CD4-positive, alpha-beta memory T cell (primary cell): ENCODE measurements at places on chromosomes 7 and 10.

GRCh38 chr10:72016608-72017300 lies 52.6 kb downstream of the CHST3 start:
- DNase-seq: no peak

GRCh38 chr10:106360870-106361269 lies 803.6 kb downstream of the SORCS1 start:
- no peak for DNase-seq

- DNase-seq: no peak
Measured at GRCh38 chr7:120862987-120863590, 5.1 kb upstream of the TSPAN12 start.

GRCh38 chr7:147774461-147774860 lies 816.1 kb upstream of the C7orf33 start:
- no peak for DNase-seq

DNA sequence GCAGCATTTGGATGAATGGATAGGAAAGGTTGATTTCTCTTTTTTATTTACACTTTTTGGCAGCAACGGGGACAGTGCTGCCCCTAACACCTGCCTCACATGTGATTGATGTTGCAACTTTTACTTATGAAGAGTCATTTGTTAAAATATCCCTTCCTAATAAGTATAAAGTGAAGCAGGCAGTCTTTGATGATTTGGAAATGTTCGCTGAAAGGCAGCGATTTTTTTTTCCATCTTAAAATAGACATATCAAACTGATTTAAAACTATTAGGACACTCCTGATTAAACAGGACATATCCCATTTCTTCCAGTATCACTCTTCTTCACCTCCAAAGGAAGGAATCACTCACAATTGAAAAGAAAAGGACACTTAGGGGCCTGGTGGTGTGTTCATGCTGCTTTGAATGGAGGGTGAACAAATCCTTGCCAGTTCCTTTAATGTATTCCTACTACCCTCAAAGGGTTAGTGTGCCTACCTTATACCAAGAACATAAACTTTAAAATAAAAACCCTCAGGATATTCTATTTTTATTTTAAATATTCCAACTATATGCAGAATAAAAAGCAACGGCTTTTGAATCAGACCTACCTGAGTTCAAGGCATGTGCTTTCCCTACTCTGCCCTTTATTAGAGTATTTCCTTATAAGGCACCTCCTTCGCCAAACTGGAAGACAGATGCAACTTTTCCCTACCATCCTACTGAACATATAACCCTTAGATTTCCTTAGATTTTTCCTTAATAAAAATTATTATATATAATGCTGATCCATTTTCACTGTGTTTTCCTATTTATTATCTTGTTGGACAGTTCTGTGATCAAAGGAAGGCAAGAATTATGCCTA lies 1.1 kb downstream of the ADK start:
- DNase-seq: no peak

GRCh38 chr10:82953909-82954308 lies 1078.9 kb downstream of the NRG3 start:
- DNase-seq: no peak

GRCh38 chr10:24035761-24036160 lies 173.2 kb upstream of the KIAA1217 start:
- no peak for DNase-seq

GRCh38 chr7:11181590-11181989 lies 207.9 kb downstream of the PHF14 start:
- DNase-seq: no peak

GRCh38 chr10:87626422-87626892 lies 33.2 kb upstream of the PAPSS2 start:
- DNase-seq: no peak

DNA sequence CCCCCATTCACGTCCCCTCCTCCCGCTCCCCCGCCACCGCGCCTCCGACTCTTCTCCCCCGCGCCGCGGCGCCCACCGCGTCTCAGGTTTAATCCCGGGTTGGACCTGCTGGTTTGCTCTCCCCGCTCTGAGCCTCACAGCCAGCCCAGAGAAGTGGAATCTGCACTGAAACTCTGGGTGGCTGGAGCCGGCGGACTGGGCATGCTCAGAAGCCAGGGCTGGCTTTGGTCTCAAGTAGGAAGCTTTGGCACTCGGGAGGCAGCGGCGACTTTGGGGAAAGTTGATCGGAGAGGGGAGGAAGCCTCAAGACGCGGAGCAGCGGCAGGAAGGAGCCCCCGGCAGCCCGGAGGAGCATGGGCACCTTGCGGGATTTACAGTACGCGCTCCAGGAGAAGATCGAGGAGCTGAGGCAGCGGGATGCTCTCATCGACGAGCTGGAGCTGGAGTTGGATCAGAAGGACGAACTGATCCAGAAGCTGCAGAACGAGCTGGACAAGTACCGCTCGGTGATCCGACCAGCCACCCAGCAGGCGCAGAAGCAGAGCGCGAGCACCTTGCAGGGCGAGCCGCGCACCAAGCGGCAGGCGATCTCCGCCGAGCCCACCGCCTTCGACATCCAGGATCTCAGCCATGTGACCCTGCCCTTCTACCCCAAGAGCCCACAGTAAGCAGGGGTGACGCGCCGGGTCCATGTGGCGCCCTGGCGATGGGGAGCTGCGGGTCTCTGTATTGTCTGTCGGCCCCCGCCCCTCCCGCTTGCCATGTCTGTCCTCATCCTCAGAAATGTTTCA lies at the start of gene PRKG1:
Gene PRKG1 (plus strand): TSS at position 250 of the 791 bp plus-strand sequence.
- DNase-seq: no peak

DNA sequence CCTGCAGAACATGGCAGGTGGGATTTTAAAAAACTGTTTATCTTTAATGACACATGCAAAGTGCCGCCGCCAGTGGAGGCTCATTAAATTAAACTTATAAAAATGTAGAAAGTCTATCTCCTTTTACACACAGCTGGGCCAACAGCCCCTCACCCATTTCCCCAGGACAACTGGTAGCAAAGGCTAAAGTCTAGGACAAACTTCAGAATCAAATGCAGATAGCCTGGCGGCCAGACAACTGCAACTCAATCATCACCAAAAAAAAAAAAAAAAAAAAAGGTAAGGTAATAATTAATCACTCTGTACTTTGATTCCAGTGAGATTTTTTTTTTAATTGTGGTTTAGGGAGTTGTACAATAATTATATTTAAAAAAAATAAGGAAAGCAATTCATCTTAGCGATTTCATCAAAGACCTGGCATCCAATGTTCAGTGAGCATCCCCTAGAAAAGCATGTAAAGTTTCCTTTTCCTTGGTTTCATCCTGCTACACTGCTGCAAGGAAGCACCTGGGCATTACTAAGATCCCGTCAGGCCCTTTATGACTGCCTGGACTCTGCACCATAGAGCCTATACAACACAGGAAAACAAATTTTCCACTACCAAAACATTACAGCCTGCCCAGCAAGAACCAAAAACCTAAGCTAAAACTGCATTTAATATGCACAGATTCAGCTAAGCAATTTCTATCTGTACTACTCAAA lies 98.5 kb downstream of the GRB10 start:
- no peak for DNase-seq

DNA sequence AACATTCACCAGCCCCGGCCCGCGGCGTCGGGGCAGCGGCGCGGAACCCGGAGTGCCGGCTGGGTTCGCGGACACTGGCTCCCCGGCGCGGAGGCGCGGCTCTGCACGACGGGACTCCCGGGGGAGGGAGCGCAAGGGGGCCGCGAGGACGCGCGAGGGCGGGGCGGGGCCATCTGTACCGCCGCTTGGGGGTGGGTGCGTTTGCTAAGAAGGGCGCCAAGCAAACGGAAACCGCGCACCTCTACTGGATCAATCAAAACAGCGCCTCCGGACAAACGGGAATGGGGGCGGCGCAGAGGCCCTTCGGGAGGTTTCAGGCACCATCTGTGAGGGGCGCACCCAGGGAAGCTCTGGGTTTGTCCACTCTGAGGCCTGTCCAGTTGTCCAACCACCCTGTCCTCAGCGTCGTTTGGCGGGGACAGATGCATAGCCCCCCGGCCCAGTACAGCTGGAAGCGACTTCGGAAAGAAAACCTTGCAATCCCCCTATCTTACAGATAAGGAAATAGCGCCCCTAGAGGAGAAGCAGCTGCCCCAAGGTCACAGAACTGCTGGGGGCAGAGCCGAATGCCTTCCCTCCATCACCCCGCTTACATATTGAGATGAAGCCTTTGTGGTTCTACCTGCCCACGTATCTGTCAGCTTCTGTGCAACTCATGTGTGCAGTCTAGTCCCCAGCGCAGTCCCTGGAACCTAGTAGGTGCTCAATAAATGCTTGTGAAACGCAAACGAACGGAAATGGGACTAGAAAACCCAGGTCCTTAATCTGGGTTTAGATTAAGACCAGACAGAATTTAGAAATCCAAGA lies 10.7 kb upstream of the SLIT1 start:
- DNase-seq: peak; percentile 66

GRCh38 chr7:137882261-137882668 lies 35.5 kb upstream of the DGKI start:
- no peak for DNase-seq

- DNase-seq: no peak
Measured at GRCh38 chr10:4046030-4046429, 261.0 kb upstream of the KLF6 start.

DNA sequence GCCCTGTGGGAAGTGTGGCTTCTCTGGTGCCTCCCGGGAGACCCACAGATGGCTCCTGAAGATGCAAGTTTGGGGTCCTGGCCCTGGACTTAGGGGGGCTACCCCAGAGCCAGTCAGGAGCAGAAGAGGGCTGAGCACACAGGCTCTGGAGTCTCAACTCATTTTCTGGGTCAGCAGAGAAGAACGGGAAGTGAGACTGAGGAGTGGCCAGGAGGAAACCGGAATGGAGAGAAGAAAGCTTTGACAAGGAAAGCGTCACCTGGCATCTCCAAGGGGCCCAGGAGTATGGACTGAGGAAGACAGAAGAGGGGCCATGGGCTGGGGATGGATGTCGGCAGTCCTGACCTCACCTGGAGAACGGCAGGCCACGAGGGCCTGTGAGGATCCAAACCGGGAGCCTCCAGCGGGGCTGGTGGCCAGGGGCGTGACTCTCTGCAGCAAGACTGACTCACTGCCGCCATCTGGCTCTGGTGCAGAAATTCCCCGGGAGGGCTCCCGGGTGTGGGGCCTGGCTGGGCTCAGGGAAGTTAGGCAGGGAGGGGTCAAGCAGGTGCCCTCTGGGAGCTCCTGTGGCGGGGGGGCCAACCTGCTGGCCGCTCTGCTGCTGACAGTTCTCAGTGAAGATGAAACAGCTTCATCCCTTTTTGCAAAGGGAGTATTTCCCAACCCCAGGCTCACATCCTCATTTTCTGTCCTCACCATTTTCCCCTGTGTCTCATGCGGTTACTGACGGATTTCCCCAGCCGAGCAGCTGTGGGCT lies 23.6 kb downstream of the DAGLB start:
- DNase-seq: no peak

DNA sequence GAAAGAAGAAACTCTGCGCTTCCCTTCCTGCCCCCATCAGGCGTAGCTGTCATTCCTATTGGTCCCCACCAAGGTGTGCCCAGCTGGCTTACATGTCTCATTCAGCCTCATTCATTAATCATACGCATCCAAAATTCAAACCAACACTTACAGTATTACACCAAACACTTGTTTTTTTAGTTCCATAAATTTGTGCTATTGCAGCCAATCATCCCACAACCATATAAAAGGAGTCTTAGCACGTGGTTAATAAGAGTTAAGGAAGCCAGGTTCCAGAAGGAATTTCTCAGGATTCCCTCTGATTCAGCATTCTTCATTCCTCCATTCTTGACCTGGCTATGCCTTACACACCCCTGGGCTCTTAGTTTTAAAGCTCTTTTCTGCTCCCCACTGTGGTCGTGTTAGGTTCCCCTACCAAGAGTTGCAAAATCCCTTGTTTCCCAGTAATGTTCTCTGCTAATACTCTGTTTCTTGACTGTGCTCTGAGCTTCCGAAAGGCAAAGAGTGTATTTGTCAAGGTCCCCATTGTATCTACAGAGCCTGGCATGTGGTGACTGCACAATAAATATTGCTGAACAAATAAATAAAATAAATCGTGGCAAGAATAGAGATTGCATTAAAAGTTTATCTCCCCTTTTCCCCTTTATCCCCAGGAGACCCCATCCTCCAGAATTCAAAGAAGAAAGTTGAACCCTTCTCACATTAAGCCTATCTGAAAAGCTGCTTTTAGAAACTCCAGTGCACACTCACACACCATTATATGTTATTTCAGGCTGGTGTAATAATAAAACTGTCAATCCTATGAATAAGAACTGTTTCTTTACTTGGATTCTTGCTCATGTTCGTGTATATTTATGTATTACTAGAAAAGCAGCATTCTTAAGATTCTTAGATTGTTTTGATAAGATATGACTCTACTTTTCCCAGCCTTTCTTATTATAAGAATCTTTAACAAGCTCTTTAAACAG lies 514.4 kb downstream of the INHBA start:
- DNase-seq: no peak

GRCh38 chr10:46234431-46235060 lies 52.3 kb upstream of the ANTXRL start:
- no peak for DNase-seq

GRCh38 chr7:158595068-158595467 lies 7.4 kb upstream of the PTPRN2 start:
- DNase-seq: no peak

DNA sequence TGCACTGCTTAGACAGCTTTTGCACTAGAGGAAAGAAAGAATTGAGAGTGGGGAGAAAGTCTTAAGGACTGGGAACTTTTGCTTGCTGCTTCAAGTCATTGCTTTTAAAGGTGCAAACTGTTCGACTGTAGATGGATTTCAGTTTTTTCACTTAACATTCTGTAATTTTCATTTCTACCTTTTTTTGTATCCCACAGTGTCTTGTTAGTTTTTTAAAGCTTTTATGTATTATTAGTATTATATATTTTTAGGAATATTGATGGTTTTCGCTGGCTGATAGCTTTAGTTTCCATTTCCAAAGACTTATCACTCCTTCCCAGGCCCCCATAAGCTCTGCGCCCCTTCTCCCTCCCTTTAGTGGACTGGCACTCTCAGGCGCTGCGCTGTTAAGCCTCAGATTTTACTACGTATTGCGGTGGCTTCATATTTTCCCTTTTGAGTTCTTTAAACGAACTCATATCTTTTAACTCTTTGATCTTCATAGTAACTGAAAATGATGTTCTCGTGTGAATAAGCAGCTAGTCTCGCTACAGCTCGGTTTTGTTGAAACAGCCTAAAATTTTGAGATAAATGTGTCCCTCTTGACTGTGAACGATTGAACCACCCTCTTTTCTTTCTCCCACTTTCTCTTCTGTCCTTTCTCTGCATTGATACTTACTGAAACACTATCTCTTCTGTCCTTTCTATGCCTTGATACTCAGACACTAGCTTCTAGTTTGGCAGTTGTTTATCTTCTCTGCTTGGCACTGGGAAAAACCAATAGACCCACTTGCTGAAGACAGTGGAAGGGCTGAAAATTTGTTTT lies 2.5 kb upstream of the ETV1 start:
- no peak for DNase-seq

DNA sequence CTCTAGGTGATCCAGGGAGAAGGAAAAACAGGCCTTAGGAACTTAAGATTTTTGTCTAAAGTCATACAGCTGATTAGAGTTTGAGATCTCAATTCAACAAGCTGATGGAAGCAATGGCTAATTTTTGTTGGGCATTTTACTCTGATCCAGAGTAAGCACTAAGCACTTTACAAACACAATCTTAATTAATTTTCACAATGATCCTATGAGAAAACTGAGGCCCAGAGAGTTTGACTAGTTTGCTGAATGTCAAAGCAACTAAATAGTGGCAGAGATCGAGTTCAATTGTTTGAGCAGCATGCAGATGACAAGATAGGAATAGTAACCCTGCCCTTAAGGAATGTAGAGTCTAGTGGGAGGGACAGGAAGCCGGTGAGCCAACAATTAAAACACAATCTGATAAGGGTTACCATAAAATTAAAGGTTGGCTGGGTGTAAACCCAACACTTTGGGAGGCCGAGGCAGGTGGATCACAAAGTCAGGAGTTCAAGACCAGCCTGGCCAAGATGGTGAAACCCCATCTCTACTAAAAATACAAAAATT lies 13.5 kb upstream of the RPEL1 start:
- DNase-seq: no peak

- no peak for DNase-seq
Measured at GRCh38 chr10:89233033-89233432, 18.5 kb downstream of the LIPA start.
